ENCODE measurements at places on chromosomes 5 and 9.

GRCh38 chr5:115267617-115268016 is 4.9 kb upstream of the PGGT1B start:
- no peak for DNase-seq

- no peak for DNase-seq
These were observed 49.1 kb downstream of the BNC2 start for GRCh38 chr9:16821344-16821743.

DNA sequence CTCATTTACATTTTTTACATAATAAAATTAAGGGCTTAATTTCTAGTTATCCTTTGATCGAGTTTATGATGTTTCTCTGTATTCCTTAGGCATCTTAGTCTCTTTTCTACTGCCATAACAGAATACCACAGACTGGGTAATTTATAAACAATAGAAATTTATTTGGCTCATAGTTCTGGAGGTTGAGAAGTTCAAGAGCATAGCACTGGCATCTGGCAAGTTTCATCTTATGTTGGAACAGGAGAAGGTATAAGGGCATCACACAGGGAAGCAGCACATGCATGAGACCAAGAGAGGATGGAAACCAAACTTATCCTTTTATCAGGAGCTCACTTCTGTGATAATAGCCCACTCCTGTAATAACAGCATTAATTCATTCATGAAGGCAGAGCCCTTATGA is 284.9 kb upstream of the COX7C start:
- DNase-seq = no peak

GRCh38 chr9:132588501-132589147 is 6.2 kb downstream of the BARHL1 start:
- no peak for DNase-seq

- DNase-seq = no peak
These were observed 523.6 kb upstream of the DAB2 start for GRCh38 chr5:39948341-39948740.

DNA sequence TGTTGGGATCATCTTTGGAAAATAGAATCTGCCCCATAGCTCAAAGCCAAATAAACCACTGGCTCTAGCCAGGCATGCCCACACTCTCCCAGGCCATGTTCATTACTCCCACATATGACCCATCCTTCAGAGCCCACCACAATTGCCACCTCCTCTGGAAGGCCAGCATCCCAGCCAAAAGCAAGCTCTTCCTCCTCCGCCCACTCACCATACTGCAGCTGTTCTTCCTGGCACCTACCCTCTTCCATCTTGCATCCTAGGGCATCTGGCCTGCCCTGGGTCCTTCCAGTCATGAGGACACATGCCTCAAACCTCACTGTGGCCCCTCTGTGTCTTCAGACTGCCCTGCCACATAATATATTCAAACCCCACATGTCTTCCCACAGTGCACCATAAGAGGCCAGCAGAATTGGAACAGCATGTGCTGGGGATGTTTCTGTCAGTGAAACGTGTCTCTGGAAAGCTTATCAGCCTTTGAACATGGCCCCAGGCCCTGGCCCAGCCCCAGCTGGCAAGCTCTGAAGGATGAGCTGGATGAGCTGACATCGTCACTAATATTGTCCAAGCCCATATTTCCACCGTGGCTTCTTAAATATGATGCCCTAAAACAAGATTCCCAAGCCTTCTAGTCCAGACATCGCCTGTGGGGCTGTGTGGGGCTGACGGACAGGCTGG is 230.8 kb downstream of the AGTPBP1 start:
- no peak for DNase-seq

DNA sequence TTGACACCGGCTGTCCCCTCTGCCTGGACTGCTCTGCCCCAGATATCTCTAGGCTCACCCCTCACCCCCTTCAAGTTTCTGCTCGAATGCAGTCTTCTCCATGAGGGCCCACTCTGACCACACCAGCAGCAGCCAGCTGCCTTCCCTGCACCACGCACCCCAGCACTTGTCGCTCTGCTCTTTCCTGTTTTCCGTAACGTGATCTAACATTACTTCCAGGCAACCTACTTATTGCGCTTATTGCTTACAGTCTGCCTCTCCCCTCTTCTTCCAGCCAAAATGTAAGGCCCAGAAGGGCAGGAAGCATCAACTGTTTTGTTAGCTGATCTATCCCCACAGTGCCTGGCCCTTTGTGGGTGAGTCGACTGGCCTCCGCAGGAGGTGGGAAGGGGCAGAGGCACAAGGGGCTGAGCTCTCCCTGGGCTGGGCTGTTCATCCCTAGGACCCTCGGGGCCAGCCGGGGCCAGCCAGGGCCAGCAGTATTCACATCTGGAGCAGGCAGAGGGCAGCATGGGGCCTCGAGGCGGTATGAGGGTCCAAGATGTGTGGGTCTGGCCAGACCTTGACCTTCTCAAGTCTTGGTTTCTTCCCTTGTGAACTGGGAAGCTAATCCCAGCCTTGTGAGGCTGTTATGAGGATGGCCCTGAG is 11.6 kb upstream of the DBN1 start:
- no peak for DNase-seq

- DNase-seq = no peak
These were observed 42.3 kb downstream of the MARCHF3 start for GRCh38 chr5:126988021-126988569.

DNA sequence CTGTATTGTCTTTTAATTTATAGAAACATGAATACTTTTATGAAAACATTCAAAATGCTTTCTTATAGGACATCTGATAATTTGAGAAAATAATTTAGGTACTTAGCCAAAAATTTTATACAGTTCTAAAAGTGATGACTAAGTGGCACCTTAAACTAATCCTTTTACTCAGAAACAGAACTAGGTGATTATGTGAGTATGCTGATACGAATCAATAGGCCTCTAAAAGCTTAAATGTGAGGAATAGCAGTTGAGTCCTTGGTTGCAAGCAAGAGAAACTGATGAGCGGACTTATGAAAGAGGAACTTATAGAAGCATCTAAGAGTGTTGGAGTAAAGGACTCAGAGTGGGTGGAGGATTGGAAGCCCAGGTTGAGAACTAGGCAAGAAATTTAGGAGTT is 26.4 kb downstream of the ANXA1 start:
- DNase-seq = no peak

DNA sequence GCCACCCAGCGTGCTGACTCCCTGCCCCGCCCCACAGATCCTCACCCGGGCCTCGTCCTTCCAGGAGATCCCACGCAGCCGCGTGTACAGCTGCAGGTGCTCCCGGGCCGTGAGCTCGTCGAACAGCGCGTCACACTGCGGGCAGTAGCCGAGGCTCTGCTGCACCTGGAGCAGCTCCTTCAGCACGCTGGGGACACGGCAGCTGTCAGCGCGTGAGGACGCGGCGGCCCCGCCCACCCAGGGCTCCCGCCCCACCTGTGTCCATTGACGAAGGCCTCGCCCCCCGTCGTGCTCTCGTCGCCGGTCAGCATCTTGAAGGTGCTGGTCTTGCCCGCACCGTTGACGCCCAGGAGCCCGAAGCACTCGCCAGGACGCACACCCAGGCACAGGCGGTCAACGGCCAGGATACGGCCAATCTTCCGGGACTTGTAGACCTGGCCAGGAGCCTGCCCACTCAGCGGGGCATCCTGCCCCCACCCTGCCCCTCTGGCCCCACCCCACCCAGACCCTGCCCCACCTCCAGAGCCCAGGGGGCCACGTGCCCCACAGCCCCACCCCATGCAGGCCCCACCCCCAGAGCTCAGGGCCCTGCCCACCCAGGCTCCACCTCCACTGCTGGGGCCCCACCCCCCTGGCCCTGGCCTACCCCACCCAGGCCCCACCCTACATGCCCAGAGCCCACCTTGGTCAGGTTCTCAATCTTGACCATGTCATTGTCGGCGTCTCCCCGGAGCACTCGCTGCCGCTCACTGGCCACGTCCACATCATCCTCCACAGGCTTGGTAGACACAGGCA is 13.8 kb upstream of the CLIC3 start:
- DNase-seq = no peak

DNA sequence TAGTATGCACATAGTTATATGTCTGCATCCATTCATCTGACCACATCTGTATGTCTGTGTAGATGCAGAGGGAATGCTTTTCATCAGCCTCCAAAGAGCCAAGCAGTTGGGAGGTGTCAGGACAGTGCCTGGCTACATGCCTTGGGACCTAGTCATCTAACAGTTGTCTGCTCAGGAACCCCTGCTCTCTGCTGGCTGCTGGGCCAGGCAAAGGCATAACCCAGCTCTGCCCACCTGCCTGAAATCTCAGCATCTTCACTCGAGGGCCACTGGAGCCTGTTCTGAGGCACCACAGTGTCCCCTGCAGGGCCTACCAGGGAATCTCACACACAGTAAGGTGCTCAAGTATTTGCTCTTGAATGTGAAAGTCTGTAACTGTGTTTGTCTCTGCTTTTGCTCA is 3.7 kb downstream of the C9orf50 start:
- DNase-seq = peak; percentile 71

DNA sequence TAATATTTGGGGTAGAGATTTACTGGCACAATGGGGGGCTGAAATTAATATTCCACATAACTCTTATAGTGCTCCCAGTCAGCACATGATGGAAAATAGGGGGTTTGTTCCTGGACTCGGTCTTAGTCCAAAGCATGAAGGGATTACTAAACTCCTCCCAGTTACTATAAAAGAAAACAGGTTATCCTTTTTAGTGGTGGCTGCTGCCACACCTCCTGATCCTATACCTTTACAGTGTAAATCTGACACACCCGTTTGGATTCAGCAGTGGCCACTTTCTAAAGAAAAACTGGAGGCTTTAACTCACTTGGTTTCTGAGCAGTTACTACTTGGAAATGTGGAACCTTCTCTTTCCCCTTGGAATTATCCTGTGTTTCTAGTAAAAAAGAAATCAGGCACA is 572.9 kb upstream of the PTGER4 start:
- DNase-seq = no peak

DNA sequence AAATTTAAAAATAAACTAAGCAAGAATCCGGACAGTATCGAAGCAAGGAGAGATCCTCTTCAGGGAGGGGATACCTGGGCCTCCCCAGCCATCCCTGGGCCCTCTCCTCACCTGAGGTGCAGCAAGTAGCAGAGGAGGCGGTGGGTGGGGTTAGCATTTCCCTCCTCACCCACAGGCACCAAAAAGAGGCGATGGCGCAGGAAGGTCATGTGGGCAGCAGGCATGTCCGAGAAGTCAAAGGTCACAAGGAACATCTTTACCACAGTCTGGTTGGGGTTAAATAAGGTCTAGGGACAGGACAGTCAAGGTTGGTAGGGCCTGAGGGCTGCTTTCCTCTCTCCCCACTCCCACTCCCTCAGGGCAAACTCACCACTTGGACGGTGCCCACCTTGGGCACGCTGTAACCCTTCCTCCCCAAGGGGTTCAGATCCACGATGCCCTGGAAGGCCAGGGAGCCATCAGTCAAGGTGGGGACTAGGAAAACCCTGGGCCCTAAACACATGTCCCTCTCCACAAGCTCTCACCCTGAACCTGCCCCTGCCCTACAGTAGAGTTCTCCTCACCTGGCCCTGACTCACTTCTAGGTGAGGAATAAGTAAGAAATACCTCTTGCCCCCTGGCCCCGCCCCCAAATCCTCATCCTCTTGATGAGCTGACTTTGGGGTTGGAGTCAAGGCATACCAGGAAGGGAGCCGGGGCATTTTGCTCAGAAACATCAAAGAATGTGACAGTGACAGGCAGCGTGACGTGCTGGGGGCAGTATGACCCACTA is 2.8 kb upstream of the STOML2 start:
- DNase-seq = no peak

- no peak for DNase-seq
These were observed 37.9 kb downstream of the GLRA1 start for GRCh38 chr5:151886546-151887275.

DNA sequence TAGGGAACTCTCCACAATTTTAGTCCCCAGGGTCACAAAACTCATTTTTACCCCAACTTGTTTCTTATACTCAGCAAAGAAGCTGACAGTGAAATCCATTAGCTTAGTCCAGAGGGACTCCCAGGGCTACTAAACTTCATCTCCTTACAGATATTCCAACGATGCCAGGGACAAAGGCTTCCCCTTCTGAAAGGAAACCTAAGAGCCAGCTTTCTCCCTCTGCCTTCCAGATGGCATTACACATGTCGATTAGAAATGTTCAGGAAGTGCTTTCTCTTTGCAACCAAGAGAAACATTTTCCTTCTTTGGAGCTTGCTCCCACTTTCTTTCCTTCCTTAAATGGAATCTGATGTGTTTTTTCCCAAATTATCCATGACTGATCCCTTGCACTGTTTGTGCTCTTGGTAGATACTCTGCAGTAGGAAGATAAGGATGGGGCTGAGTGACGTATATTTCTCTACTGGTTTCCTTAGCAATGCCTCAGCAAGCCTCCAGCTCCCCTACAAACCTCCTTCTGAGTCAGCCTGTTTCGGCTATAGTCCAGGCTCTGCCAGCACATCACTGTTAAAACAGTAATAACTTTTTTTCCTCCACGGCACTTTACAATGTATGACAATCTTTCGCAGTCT is 43.0 kb upstream of the HTR4 start:
- DNase-seq = no peak

- DNase-seq = no peak
These were observed 158.0 kb downstream of the PALM2AKAP2 start for GRCh38 chr9:109937861-109938453.

- DNase-seq = peak; percentile 83
These were observed 8.5 kb upstream of the ANGPTL2 start for GRCh38 chr9:127130661-127131538.

GRCh38 chr9:126429190-126429589 is 102.6 kb downstream of the MVB12B start:
- DNase-seq = no peak

- DNase-seq = no peak
These were observed 25.6 kb upstream of the POU4F3 start for GRCh38 chr5:146313027-146313426.

GRCh38 chr5:81779125-81779915 is 28.4 kb upstream of the SSBP2 start:
- DNase-seq = peak; percentile 34

GRCh38 chr9:129458663-129459546 is 162.0 kb downstream of the C9orf50 start:
- peak; percentile 33 for DNase-seq

DNA sequence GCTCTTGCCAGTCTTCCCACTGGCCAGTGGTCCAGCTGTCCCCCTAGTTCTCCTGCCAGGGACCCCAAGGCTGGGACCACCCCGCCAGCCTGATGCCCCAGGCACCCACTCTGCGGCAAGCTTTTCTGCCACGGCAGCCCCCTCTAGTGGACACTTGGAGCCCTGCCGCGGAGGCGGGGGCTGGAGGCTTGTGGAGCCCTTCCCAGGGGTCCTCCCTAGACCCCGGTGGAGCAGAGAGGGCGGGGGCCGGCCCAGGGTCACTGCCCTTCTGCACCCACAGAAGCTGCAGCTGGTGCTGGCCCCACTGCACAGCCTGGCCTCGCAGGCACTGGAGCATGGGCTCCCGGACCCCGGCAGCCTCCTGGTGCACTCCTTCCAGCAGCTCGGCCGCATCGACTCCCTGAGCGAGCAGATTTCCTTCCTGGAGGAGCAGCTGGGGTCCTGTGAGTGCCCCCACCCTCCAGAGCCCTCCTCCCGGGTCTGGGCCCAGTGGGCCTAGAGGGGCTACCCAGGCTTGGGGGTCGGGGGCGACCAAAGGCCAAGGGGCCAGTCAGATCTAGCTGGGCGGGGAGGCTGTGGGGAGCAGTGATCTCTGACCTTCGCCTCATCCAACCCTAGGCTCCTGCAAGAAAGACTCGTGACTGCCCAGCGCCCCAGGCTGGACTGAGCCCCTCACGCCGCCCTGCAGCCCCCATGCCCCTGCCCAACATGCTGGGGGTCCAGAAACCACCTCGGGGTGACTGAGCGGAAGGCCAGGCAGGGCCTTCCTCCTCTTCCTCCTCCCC is 9.1 kb downstream of the EGFL7 start:
- no peak for DNase-seq

- DNase-seq = no peak
These were observed 56.6 kb upstream of the IFNK start for GRCh38 chr9:27467486-27467885.
